RPMI8226 (cell line): ENCODE measurements at places on chromosomes 3 and 15.
A peak's percentile ranks its signal among the peaks of the same experiment; 100 is the strongest.

DNA sequence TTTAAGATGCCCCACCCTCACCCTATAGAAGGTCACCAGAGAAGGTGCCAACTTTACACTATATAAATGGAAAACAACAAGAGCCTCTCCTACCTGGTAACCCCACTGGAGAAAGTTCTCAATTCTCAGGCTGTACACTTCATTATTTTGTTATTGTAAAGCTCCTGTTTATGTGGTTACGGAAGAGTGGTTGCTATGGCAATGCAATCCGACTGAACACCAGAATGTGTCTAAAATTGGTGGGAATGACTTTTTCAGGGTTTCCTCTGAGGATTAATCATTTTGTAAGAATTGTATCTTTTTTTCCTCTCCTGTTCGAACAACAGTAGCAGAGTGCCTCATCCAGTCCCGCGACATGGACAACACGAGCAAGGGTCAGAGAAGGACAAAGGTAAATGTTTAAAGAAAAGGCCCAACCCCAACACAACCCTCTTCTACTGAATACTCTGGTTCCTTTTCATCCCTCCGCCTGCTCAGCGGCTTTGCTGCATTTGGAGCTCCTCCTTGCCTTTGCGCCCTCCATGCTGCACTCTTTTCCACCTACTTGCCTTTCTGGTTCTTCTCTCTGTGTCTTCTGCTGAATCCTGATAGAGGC is 45.3 kb downstream of the DGKG start:
- DNase-seq, result no peak

DNA sequence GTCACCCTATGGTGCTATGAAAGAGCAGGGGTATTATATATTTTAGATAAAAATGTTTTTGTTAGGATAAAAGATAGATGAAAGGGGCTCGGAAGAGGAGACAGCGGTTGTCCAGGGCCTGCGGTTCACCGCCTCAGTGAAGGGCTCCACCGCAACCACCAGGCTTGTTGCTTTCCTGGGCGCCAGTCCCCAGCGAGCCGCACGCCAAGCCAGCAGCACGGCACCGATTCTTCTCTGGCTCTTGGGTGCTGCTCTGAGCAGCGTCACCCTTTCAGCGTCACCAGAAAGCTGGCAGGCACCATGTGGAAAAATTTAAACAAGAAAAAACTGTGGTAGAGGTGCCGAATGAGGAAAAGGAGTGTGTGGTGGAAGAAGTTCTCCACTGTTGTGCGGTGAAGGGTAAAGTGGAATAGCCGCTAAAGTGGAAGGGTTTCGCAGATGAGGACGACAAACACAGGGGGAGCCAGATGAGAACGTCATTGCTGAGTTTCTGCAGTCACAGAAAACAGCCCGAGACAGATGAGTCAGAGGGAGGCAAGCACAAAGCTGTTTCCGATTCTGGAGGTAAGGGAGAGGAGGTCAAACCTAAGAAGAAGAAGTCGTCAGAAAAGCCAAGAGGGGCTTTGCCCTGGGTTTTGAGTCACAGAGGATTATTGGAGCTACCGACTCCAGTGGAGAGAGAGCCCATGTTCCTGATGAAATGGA is 569.2 kb downstream of the ZBBX start:
- no peak for DNase-seq

DNA sequence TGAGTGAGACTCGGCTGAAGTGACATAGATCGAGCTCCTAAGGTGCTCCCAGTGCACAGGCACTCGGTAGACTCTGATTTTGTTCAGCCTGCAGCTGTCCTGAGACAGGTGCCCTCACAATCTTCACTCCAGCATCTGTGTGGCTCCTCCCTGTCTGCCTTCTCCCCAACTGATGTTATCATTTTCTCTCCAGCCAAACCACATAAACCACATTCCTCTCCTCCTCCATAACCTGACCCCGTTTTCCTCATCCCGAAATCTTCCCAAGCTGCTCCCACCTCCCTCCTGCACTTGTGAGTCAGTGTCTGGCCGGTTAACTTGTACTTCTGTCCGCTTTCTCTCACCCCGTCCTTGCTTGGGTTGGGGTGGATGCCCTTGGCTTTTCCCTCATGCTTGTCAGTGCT is 93.3 kb upstream of the HACD2 start:
- DNase-seq, result no peak

DNA sequence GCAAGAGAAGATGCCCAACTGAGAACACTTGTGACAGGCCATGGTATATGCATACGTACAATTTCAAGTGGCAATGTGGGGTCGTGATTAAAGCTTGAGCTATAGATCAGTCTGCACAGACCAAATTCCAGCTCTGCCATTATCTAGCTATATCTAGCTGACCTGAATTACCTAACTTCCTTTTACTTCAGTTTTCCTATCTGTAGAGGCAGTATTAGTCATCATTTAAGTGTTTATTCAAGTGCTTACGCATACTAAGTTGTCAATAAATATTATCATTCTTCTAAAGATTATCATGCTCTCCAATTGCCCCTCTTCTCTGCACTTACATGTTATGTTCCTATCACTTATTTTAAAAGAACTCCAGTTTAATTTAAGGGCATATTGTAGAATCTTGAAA is 87.9 kb downstream of the ARPP21 start:
- no peak for DNase-seq

DNA sequence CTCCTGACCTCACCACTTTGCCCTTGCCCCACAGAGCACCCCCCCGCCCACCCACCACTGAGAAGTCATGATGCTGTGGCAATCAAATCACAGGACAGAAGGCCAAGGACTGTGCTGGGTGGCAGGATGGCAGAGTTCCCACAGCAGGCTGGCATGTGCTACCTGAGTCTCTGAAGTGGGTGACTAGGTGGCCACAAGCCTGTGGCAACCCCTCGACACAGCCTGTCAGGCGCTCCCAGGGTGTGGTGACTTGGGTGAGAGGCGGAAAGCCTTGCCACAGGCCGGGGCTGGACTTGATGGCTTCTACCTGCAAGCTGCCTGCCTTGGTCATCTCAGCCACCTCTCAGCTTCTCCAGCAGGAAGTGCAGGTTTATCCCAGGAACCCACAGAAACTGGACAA is 15.6 kb upstream of the DUSP7 start:
- DNase-seq, result no peak

GRCh38 chr3:51974277-51974962 is 444 bp upstream of the ABHD14A start:
- peak; percentile 58 for DNase-seq

DNA sequence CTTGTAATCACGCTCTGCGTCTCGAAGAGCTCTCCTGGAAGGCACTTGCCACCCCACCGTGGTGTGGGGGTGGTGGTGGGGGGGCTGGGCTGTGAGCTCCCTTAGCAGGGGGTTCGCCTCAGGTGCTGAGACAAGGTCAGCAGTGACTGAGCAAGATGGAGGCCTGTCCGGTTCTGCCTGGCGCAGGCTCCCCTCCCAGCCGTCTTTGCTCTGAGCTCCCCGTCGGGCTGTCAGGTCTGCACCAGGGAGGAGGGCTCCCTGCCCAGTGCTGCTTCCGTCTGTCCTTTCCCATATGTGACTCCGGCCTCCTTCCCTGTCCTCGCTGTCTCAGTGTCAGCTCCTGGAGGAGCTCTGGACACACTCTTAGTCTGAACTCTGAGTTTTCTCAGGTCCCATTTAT is 80.0 kb downstream of the PLXNA1 start:
- DNase-seq, result no peak

DNA sequence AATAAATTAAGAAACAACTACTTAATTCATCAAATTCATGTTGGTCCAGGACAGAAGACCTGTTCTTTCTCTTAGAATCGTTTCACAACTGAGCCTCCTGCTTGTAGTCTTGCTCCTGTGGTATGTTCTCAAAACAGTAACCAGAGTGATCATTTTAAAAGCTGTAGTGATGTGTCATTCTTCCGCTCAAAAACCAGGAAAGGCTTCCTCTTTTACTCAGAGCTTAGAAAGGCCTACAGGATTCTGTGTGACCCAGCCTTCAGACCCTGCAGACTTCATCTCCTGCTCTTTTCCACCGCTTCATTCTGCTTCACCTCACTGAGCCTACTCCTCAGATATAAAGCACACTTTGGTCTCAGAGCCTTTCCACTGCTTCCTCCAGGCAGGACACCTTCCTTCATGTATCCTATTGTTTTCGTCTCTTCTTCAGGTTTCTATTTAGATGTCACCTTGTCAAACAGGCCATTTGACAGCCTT is 22.7 kb downstream of the ST6GAL1 start:
- DNase-seq, result no peak

GRCh38 chr15:52103217-52104207 is 9.1 kb downstream of the BCL2L10 start:
- peak; percentile 23 for DNase-seq

DNA sequence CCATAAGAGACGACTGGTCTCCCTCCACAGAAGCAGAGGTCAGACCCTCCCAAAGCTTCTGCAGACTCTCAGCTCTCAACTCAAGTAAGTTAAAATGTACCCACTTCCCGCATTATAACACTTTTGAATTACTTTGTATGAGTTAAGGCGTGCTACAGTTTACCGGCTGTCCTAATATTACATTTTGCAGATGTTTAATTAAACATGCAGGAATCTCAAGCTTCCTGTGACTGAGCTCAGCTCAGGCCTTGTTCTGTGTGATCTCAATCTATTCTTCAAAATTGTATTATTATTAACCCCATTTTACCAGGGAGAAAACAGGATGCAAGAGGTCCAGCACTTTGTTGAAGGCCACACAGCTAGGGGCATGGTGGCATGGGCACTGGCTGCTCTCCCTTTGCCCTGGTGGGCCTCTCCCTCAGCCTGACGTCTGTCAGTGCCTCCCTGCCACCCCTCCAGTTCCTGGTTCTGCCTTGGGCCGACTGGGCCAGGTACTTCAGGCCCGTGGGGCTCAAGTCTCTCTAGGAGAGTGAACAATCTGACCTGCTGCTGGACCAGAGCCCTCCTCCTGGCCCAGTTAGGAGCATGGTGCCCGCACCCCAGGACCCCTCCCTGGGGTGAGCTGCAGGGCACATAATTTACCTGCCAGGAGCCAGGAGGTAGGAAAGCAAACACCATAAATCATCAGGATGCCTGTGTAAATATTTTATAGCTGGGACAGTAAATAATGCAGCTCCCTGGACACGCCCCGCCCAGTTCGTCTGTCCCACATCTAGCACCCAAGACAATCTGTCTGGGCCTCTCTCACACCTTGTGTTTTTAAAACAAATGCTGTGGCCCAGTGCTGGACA is 14.9 kb upstream of the RFT1 start:
- no peak for DNase-seq

GRCh38 chr3:149449182-149449581 is 25.3 kb upstream of the TM4SF4 start:
- DNase-seq, result no peak

GRCh38 chr3:128277378-128278069 is 124.2 kb downstream of the EEFSEC start:
- DNase-seq, result no peak

DNA sequence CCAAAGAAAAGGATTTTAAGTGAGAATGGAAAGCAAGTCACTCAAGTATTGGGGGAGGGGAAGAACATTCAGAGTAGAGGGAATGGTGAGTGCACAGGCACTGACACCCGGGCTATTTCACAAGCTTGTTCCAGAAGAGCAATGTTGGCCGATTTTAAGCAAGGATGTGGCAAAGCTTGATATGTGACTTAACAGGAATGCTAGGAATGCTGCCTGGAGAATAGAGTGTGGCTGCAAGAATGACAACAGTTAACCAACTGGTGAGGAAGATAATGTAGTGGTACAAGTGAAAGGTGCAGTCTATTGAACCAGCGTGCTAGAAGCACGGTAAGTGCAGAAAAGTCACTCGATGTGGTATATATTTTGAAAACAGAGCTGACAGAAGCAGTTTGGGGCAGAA is 6.2 kb upstream of the CCDC80 start:
- no peak for DNase-seq

DNA sequence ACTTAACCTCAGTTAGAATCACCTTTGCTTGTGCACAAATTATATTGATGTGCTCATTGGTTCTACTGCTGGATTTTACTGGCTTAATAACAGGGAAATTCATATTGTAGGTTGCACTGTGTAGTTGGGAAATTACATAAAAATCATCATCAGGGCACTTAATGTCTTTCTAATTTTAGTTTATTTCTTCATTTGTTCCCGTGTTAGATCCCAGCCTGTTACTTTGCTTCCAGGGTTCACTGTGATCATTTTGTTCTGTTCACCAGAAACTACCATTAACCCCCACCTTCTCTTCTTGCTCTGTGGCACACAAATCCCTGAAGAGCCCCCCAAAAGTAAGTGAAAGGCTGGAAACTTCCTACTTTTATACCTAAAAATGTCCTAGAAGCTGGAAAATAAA is 80.4 kb downstream of the RARB start:
- no peak for DNase-seq

DNA sequence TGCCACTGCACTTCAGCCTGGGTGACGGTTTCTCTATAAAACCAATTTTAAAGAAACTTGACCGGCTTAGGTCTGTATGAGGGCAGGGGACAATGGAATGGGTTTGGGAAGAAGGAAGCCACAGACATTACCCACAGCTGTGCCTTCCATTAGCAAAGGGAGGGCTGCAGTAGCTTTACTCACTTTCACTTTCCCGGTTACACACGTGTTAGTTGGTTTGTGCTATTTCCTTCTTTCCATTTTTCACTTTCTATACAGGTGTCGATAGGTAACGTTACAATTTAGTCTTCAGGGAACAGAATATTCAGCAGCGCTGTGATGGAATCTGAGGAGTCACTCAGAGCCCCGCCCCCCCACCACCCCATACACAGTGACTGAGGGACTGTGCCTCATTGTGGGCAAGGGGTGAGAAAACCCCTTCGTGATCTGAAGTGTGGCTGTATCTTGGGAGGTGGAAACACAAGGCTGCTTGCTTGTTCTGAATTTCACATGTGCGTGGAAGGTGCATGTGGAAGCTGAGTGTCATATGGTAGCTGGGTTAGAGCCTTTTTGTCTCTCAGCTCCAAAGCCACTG is 44.8 kb upstream of the RPL32 start:
- DNase-seq, result peak; percentile 39

GRCh38 chr3:125406070-125406469 is 30.9 kb upstream of the ZNF148 start:
- DNase-seq, result no peak

GRCh38 chr3:139105154-139105702 is 60.5 kb upstream of the PRR23C start:
- no peak for DNase-seq

- DNase-seq, result no peak
Measured at GRCh38 chr15:37368961-37369360, 268.6 kb upstream of the MEIS2 start.

DNA sequence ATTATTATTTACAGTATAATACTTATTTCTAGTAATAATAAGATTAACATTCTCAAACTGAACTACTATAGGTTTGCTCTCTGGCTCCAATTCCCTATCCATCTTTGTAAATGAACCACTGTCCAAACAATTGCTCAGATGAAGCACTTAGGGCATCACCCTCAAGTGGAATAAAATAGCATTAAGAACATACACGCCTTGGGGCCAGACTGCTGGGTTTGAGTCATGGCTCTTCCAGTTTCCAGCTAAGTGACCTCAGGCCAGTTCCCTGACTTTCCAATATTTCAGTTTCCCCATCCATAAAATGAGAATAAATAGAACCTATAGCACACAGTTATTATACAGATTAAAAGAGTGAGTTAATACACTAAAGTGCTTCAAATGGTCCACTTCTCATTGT is 507.2 kb downstream of the MAGI1 start:
- no peak for DNase-seq

DNA sequence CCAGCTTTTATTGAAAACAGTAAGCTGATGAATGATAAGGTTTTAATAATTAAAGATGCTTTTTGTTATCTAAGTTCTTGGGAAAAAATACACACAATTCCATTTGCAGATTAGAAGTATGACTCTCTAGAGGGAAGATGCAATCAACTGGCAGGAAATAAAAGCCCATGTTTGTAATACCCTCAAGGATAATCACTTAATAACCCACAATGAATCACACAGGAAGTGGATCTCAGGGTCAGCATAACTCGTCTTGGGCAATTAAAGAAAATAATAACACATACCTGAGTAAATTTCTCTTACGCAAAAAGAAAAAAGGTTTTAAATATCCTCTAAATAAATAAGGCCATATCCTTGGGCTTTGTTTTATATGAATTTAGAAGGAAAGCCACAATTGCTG is 9.4 kb upstream of the EID1 start:
- no peak for DNase-seq
